ENCODE measurements at places on chromosomes 2 and 18.
A peak's percentile ranks its signal among the peaks of the same experiment; 100 is the strongest.

GRCh38 chr2:201734111-201734510 is 35.7 kb upstream of the MPP4 start:
- DNase-seq: no peak

DNA sequence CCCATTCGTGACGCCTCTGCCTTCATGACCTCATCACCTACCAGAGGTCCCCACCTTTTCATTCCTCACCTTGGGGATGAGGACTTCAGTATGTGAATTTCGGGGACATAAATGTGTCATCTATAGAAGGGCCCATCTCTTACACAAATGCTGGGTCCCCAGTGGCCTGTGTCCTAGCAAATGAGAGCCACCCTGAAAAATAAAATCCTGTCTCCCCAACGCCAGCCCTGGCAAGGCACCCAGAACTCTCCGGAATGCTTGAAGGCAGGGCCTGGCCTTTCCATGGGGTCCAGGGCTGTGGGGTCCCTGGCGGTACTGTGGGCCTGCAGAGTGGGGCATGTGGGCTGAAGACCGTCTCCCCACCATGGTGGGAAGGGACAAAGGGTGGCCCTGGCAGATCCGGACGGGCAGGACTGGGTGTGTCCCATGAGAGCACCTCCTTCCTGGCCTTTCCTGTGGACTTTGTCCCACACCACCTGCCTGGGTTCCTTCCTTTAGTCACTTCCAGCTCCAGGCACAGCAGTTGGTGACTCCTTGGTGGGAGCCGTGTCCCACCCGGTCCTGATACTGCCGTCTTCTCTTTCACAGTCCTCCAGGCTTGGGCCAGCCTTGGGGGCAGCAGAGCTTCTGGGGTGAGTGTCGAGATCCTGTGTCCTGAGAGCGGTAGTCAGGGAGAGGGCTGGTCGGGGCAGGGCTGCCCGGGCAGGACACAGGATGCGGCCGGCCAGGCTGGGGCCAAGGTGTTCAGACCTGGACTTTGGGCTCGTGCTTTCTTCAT is 18.6 kb downstream of the CAPN10 start:
- no peak for DNase-seq

GRCh38 chr2:236526455-236527158 is 43.0 kb upstream of the ACKR3 start:
- no peak for DNase-seq

- no peak for DNase-seq
Observed at GRCh38 chr2:54577035-54577434, 120.9 kb downstream of the SPTBN1 start.

GRCh38 chr2:140138736-140139135 is 1358.5 kb upstream of the NXPH2 start:
- DNase-seq: no peak

DNA sequence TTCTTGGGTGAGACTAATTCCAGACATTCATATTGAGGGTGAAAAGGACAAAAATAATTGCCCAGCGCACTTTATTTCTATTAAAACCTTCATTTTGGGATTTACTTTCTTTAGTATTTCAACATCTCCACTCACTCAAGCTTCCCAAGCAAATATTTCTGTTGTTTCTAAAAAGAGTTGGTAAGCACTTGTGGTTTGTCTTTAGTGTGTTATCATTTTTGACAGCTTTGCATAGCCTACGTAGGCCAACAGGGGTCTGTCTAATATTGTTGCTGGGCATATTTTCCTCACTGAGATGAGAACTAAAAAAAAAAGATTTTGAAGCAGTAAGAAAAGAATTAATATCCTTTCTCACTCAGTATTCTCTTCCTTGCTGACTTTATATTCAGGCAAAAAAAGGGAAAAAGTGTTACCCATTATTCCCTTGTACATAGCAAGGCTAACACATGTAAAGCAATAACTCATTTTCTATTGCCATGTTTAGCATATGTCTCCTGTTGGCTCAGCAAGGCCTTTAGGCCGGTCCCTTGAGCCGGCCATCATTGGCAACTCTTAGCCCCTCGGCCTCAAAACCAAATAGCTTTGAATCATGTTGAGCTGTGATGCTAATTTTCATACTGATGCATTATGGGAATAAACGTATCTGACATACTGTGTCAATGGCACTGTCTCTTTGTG is 494.2 kb downstream of the ARHGAP15 start:
- no peak for DNase-seq

DNA sequence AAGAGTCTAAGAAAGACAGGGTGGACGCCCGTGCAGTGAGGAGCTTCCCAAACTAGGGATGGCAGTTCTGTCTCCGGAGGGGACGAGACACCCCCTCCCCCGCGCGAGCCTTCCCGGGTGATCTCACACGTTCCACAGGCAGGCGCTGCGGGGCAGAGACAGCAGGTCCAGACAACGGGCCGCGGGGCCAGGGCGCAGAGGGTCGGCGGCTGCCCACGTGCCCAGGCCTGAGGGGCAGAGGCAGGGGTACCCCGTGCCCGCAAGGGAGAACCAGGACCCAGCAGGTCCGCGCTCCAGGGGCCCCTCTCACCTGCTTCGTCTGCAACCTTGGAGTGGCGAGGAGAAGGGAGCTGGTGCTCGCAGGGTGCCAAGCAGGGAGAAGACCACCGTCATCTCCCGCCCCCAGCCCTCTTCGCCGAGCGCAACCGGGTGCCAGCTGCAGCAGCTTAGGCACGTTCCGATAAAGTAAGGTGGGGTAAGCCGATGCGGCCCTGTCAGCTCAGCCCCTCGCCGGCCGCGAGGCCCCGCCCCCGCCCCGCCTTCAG is at the start of gene GPR155:
Gene GPR155, minus strand, starts transcription at position 467 of the 545 bp plus-strand sequence. CDS start 5,073 bp downstream, outside the sequence.
- DNase-seq: peak; percentile 18

- DNase-seq: no peak
Observed at GRCh38 chr2:222823183-222823930, 37.5 kb upstream of the ACSL3 start.

Measured in stimulated activated CD8-positive, alpha-beta memory T cell treated with anti-CD3 and anti-CD28 coated beads, Interleukin-15, amount 100 ng/mL, for 24 hours (primary cell).